Sigmoid colon (tissue), 7 donors: ENCODE measurements at places on chromosomes 5 and 9. TPM values are rescaled to one million over a fixed set of nuclear protein-coding genes. Genes with fewer than 3 reads are reported as not detected.

GRCh38 chr9:76796296-76796695 is 32.1 kb downstream of the PCA3 start:
- no peak for DNase-seq

GRCh38 chr5:123094919-123095797 is 6.1 kb downstream of the PRDM6 start:
- peak; percentile 72 for DNase-seq

DNA sequence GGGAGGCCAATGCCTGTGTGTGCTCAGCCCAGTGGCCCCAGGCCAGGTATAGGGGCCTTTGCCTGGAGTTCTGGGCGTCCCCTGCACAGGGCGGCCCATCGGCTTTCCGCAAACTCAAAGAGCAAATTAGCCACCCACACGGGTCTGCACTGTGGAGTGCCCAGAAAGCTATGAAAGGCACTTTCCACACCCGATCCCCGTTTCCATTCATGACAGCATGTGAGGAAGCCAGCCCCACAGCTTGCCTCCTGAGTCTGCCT is 5.2 kb downstream of the DBH start:
- no peak for DNase-seq

- DNase-seq, result no peak
Observed at GRCh38 chr9:72276429-72276828, 88.6 kb downstream of the ZFAND5 start.

DNA sequence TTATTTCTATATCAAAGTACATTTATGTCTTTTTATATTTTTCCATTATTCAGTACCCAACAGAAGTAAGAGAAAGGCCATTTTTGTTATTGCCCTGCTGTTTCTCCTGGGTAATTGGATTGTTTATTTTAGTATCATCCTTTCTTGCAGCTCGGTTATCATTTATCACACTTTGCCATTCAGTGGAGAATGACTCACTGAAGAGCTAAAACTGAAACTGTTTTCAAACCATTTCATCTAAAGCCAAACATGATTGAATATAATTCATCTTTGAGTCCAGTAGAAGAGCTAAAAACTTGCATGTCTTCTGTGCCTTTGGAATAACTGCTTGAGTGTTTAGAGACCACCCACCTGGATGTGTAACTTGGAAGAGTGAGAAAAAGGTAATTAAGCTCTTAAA is 139.5 kb upstream of the PRDM9 start:
- DNase-seq, result no peak

- peak; percentile 54 for DNase-seq
Observed at GRCh38 chr9:136047775-136048559, 47.1 kb downstream of the NACC2 start.

GRCh38 chr9:17509701-17510100 is 69.2 kb upstream of the SH3GL2 start:
- no peak for DNase-seq

- DNase-seq, result no peak
Observed at GRCh38 chr9:90999425-91000397, 198.1 kb downstream of the SYK start.

GRCh38 chr5:111742177-111742994 is 14.6 kb downstream of the NREP start:
- no peak for DNase-seq

- no peak for DNase-seq
Observed at GRCh38 chr5:10689391-10690081, 71.5 kb downstream of the DAP start.

DNA sequence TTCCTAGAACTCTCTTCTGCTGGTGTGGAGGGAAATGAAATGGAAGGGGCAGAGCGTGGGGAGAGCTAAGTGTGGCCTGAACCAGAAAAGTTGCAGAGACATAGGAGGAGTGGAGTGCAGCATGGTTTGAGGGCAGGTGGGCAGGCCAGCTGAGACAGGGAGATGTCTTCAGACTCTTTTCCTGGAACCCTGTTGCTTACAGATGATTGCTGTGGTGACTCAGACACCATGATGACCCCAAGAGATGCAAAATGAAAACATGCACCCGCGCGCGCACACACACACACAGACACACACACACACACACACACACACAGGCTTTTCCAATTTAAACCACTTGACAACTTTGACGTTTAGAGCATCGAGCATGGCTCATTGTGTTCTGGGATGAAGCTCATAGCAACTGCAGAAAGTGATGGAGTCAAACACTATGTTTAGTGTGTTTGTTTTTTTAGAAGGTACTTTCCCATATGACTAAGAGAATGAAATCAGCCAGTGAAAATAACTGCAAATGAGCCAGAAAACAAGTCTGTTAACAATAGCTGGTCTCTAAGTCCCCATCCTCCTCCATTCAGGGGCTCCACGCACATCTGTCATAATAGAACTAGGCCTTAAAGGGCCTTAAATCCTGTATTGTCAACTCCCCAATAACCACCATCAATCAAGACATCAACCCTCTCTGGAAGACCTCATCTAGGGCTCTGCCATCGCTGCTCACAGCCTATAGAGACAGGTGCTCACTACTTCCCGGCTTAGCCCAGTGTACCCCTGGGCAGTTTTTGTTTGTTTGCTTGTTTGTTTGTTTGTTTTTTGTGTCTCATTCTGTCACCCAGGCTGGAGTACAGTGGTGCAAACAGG is 9.6 kb downstream of the TMOD1 start:
- no peak for DNase-seq

DNA sequence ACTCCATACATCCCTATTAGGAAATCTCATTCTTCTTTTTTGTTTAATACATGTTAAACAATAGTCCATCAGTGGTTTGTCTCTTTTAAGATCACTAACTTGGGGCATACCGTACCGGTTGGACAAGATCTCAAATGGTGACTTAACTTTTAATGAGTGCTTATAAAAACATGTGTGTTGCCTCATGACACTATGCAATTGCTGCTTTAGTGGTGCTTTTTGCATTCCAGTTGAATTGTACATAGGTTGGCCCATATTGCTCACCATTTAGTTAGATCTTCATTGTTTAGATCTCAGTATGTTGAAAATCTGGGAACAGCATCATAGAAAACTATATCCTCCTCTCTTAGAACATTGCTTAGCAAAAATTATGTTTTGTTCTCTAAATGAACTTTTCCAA is 17.8 kb downstream of the C9orf85 start:
- DNase-seq, result no peak

- DNase-seq, result peak; percentile 60
Observed at GRCh38 chr9:38066197-38066913, 2.7 kb downstream of the SHB start.

DNA sequence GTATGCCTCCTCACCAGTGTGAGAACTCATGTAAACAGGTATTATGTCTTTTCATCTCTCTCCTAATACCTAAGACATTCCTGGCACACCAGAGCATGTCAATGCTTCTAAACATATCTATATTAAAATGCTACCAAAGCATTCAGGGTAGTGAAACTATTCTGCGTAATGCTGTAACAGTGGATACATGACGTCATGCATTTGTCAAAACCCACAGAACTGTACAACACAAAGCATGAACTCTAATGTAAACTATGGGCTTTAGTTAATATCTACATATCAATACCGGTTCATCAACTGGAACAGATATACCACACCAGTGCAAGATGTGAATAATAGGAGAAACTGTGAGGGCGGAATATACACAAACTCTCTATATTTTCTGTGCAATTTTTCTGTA is 72.2 kb upstream of the GABRP start:
- no peak for DNase-seq

DNA sequence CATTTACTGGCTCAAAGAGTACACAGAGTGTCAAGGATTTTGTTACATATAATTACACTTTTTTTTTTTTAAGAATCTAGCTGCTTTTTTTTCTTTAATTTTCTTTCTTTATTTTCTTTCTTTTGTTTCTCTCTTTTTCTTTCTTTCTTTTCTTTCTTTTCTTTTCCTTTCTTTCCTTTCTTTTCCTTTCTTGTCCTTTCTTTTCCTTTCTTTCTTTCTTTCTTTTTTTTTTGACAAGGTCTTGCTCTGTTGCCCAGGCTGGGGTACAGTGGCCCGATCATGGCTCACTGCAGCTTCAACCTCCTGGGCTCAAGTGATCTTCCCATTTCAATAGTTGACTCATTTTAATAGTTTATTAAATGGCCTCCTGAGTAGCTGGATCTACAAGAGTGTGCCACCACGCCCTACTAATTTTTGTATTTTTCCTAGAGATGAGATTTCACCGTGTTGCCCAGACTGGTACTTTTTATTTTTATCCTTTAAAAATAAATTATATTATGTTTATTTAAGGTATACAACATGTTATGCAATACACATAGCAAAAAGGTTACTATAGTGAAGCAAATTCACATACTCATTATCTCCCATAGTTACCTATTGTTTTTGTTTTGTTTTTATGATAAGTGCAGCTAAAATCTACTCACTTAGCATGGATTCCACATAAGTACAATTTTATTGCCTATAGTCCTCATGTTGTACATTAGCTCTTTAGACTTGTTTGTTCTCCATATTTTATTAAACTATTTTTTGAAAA is 381.5 kb upstream of the KLF4 start:
- no peak for DNase-seq

GRCh38 chr9:80188579-80188978 is 616.8 kb downstream of the TLE4 start:
- DNase-seq, result no peak

DNA sequence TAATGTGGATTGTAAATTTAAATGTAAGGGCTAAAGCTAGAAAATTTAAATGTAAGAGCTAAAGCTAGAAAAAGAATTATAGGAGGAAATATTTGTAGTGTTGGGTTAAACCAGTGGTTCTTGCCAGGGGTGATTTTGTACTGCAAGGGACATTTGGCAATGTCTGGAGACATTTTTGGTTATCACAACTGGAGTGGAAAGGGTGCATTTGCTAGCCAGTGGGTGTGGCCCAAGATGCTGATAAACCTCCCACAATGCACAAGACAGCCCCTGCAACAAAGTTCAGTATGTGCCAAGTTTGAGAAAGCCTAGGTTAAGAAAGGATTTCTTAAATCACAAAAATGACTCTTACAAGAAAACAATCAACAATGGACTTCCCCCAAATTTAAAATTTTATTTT is 31.6 kb upstream of the ELL2 start:
- DNase-seq, result no peak

Gene EQTN
- total RNA-seq, result not detected

Gene SUSD3
- total RNA-seq, result 3.6 TPM

Gene IGFBPL1
- total RNA-seq, result not detected

Gene DUSP1
- total RNA-seq, result 863 TPM

Gene TMEM267
- 11.7 TPM for total RNA-seq

Gene MEIKIN
- total RNA-seq, result not detected

Gene TMEM215
- total RNA-seq, result not detected

Gene ADAMTS13
- total RNA-seq, result 1.9 TPM

Gene ADAMTS16
- under 0.01 TPM for total RNA-seq

Gene ESM1
- total RNA-seq, result not detected

Gene BNIP1
- 9.7 TPM for total RNA-seq
